Lower lobe of right lung (tissue), 2 donors: ENCODE measurements at places on chromosomes 5 and 9. TPM values are rescaled to one million over a fixed set of nuclear protein-coding genes. Genes with fewer than 3 reads are reported as not detected.
A peak's percentile ranks its signal among the peaks of the same experiment; 100 is the strongest.

DNA sequence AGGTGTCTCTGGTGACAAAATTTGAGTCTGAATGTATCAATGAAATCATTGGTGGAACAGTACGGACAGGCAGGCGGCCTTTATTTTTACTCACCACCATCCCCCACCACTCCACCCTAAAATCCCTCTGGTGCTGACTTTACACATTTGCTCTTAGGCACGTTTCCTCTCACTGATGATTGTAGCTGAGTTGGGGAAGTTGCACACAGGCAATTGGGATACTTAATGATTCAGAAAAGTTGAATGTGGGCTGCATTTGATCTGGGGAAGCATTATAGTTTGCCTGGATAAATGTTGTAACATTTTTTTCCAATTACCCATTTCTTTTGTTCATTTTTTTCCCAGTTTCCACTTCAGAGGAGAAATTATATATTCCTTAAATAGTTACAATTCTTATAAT lies 658.4 kb downstream of the TLR4 start:
- no peaks in the 10 kb centered on the region for H3K27me3 ChIP-seq
- no peak for DNase-seq
- H3K4me1 ChIP-seq: no peaks in the 10 kb centered on the region

GRCh38 chr9:92245005-92245797 lies 48.3 kb downstream of the IARS1 start:
- no peak overlapping the region for H3K27ac ChIP-seq
- H3K4me1 ChIP-seq: no peaks in the 10 kb centered on the region
- no peak overlapping the region for H3K4me3 ChIP-seq
- H3K27me3 ChIP-seq: no peaks in the 10 kb centered on the region

DNA sequence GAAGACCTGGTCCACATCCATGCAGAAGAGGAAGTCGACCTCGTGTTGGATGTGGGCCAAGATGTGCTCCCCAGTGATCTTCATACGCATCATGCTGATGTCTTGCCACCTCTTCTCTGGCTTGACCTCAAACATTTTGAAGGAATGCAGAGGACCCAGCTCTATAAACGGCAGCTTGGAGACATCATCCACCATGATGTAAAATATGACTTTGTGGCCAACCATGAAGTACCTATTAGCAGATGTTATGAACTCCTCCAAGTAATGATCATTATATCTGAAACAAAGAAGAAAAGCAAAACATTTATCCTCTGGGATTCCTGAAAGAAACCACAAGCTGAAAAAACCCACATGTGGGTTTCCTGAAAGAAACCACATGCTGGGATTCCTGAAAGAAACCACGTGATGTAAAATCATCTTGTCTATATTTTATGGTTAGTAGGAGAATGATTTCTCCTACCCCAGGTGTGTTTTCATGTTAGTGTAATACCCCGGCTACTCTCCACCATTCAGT lies 52.3 kb downstream of the GGTA1 start:
- H3K4me1 ChIP-seq: no peaks in the 10 kb centered on the region
- no peak overlapping the region for H3K27ac ChIP-seq
- DNase-seq: no peak

- H3K27ac ChIP-seq: no peak overlapping the region
- no peaks in the 10 kb centered on the region for H3K27me3 ChIP-seq
- no peak for DNase-seq
- H3K4me3 ChIP-seq: no peak overlapping the region
These were observed 84.4 kb downstream of the CNTLN start for GRCh38 chr9:17219261-17219660.

GRCh38 chr5:29720954-29721353 lies 1472.5 kb upstream of the CDH6 start:
- no peak overlapping the region for H3K4me3 ChIP-seq
- H3K36me3 ChIP-seq: no peaks in the 10 kb centered on the region
- DNase-seq: no peak
- no peak overlapping the region for H3K27ac ChIP-seq

SPINK5 gene
- 2.1 TPM for total RNA-seq

GRCh38 chr5:159412284-159413046 lies 82.2 kb upstream of the IL12B start:
- no peak for DNase-seq
- H3K27me3 ChIP-seq: no peaks in the 10 kb centered on the region
- H3K4me3 ChIP-seq: no peak overlapping the region
- H3K36me3 ChIP-seq: no peaks in the 10 kb centered on the region

DAPK1 gene
- 196 TPM for total RNA-seq

DNA sequence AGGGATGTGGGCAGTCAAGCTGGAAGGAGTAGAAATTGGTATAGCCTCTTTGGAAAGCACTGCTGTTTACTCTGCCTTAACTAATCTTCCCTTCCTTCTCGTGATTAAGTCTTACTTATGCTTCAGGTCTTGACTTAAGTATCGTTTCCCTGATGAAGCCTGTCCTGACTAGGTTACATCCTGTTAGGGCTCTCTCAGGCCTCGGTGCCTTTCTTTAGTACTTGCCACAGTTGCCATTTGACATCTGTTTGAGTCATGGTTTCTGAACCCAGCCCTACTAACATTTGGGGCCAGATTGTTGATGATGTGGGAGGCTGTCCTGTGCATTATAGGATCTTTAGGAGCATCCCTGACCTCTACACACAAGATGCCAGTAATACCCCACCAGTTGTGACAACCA lies 94.4 kb downstream of the GAPVD1 start:
- H3K4me1 ChIP-seq: no peaks in the 10 kb centered on the region
- peaks cover 100% of the 10 kb centered on the region for H3K36me3 ChIP-seq
- no peak overlapping the region for H3K4me3 ChIP-seq
- no peaks in the 10 kb centered on the region for H3K27me3 ChIP-seq
- H3K27ac ChIP-seq: no peak overlapping the region

PDE6A gene
- not detected for total RNA-seq

DNA sequence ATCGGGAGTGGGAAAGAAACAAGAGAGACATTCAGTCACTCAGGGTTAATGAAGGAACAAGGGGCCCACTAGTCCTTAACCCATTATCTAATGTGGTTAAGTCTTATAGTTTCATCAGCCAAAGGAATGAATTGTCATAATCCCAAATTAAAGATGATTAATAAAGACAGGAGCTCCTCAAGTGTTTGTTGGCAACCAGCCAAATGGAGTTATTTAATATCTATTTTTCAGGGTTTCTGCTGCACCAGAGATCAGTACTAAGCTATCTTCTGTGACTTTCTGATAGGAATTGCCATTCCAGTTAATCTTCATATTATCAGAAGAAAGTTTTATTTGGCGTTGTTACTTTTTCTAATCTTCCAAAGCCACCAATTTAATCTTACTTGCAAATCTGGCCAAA lies 34.0 kb upstream of the FCHO2 start:
- no peak for DNase-seq
- no peaks in the 10 kb centered on the region for H3K36me3 ChIP-seq
- peaks cover 4% of the 10 kb centered on the region for H3K4me1 ChIP-seq

OTP gene
- not detected for total RNA-seq

DNA sequence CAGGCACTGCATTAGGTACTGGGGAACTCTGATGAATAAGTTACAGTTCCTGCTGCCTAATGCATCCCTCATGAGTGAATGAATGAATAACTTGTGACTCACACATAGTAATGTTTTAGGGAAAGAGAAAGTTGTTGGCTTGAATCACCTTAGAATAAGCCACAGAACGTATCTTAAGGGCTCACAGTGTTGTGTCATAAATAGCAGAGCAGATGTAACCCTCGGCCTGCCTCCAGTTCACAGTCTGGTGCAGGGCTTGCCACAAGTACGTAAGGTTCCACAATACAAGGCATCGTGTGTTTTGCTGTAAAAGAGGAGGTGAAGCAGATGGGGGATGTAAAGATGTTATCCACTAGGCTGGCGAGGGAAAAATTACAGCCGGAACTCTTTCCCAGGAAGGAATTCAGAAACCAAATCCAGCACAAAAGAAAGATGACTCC lies 218.7 kb downstream of the TRPM3 start:
- H3K27me3 ChIP-seq: no peaks in the 10 kb centered on the region
- no peaks in the 10 kb centered on the region for H3K4me1 ChIP-seq
- DNase-seq: no peak
- no peaks in the 10 kb centered on the region for H3K36me3 ChIP-seq
- H3K4me3 ChIP-seq: no peak overlapping the region
- no peak overlapping the region for H3K27ac ChIP-seq

DNA sequence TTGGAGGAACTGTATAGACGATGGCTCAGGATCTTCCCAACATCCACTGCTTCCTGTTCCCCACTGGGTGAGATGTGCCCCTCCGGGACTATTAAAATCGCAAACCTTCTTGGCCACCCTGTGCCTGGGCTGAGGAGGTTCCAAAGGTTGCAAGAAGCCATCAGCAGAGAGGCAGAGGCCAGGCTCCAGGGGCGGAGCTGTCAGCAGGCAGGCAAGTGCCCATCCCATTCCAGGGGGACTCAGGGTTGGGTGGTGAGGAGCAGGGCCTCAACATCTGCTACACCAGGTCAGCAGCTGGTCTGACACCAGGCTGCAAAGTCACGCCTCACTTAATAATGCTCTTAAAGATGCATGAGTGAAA lies 2.2 kb downstream of the BTNL3 start:
- no peaks in the 10 kb centered on the region for H3K4me1 ChIP-seq
- DNase-seq: no peak
- no peak overlapping the region for H3K4me3 ChIP-seq
- no peaks in the 10 kb centered on the region for H3K27me3 ChIP-seq

ARL10 gene
- 5.4 TPM for total RNA-seq

GRCh38 chr5:14724633-14725032 lies 60.1 kb downstream of the OTULIN start:
- H3K27ac ChIP-seq: no peak overlapping the region
- peaks cover 10% of the 10 kb centered on the region for H3K4me1 ChIP-seq
- no peak for DNase-seq

DNA sequence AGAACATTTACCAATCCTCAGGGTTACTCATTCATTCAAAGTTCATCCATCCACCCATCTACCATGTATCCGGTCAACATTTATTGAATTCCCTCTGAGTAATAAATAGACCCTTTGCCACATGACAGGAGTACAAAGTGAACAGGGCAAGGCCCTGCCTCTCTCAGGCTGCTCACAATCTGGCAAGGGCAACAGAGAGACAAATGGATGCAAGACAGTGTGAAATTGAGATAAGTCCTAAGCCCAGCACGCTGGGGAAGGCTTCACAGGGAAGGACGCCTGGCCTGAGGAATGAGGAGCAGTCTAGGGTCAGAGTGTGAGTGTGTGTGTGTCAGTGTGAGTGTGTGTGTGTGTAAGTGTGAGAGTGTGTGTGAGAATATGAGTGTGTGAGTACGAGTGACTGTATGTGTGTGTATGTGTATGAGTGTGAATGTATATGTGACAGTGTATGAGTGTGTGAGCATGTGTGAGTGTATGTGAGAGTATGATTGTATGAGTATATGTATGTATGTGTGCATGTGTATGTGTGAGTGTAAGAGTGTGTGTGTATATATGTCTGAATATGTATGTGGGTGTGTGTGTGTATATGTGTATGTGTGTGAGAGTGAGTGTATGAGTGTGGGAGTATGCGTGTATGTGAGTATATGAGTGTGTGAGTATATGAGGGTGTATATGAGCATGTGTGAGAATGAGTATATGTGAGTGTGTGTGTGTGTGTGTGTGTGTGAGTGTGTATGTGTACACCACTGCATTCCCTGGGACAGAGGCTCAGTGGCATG lies 145.6 kb downstream of the FSTL4 start:
- no peak overlapping the region for H3K4me3 ChIP-seq
- H3K27ac ChIP-seq: no peak overlapping the region
- H3K27me3 ChIP-seq: peaks cover 4% of the 10 kb centered on the region
- no peak for DNase-seq

GRCh38 chr5:31898036-31898632 lies 259.2 kb downstream of the PDZD2 start:
- DNase-seq: no peak
- H3K27me3 ChIP-seq: no peaks in the 10 kb centered on the region
- no peak overlapping the region for H3K27ac ChIP-seq
- H3K4me3 ChIP-seq: no peak overlapping the region

DNA sequence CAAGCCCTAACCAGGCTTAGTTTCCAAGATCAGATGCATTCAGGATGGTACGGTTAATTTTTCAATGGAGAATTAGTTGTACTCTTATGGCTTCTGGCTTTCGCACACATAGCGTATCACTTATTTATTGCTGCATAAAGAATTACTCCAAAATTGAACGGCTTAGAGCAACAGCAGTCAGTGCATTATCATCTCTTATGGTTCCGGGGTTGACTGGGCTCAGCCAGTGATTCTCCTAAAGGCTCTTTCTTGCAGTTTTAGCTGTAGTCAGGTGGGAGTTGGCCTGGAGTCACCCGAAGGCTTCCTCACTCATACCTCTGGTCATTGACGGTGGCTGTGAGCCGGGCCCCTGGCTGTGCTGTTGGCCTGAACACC lies 595 bp upstream of the GRHPR start:
- H3K36me3 ChIP-seq: peaks cover 13% of the 10 kb centered on the region
- peak overlapping the region; percentile 75 for H3K4me3 ChIP-seq
- peak overlapping the region; percentile 87 for H3K27ac ChIP-seq
- DNase-seq: peak; percentile 71
- peaks cover 25% of the 10 kb centered on the region for H3K4me1 ChIP-seq
- no peaks in the 10 kb centered on the region for H3K27me3 ChIP-seq

GRCh38 chr5:115641948-115642347 lies 16.1 kb upstream of the TMED7 start:
- no peaks in the 10 kb centered on the region for H3K4me1 ChIP-seq
- H3K27me3 ChIP-seq: peaks cover 4% of the 10 kb centered on the region
- H3K4me3 ChIP-seq: no peak overlapping the region
- no peak overlapping the region for H3K27ac ChIP-seq
- H3K36me3 ChIP-seq: no peaks in the 10 kb centered on the region
- no peak for DNase-seq

LCNL1 gene
- total RNA-seq: 1.9 TPM

CRB2 gene
- not detected for total RNA-seq

GRCh38 chr5:82754759-82755158 lies 322.4 kb downstream of the TMEM167A start:
- no peaks in the 10 kb centered on the region for H3K4me1 ChIP-seq
- H3K4me3 ChIP-seq: no peak overlapping the region
- no peak overlapping the region for H3K27ac ChIP-seq
- no peaks in the 10 kb centered on the region for H3K27me3 ChIP-seq

- H3K4me1 ChIP-seq: no peaks in the 10 kb centered on the region
- DNase-seq: no peak
- no peak overlapping the region for H3K4me3 ChIP-seq
- H3K27me3 ChIP-seq: no peaks in the 10 kb centered on the region
- H3K27ac ChIP-seq: no peak overlapping the region
These were observed 308.2 kb downstream of the ARL15 start for GRCh38 chr5:54001976-54002775.

RANBP6 gene
- 15.3 TPM for total RNA-seq

SH3RF2 gene
- total RNA-seq: 11.5 TPM

GRCh38 chr5:109450129-109450877 lies 40.5 kb upstream of the PJA2 start:
- no peak overlapping the region for H3K27ac ChIP-seq
- no peaks in the 10 kb centered on the region for H3K36me3 ChIP-seq
- H3K27me3 ChIP-seq: no peaks in the 10 kb centered on the region
- H3K4me1 ChIP-seq: peaks cover 4% of the 10 kb centered on the region
- H3K4me3 ChIP-seq: no peak overlapping the region
